Stimulated activated CD4-positive, alpha-beta T cell treated with anti-CD3 and anti-CD28 coated beads, Interleukin-15, amount 100 ng/mL, for 1 hour (primary cell): ENCODE measurements at places on chromosomes 6 and 20.
A peak's percentile ranks its signal among the peaks of the same experiment; 100 is the strongest.

- no peak for DNase-seq
Measured at GRCh38 chr6:15945593-15946159, 183.2 kb upstream of the MYLIP start.

GRCh38 chr6:22906091-22906549, 336.8 kb downstream of the HDGFL1 start:
- DNase-seq = no peak

DNA sequence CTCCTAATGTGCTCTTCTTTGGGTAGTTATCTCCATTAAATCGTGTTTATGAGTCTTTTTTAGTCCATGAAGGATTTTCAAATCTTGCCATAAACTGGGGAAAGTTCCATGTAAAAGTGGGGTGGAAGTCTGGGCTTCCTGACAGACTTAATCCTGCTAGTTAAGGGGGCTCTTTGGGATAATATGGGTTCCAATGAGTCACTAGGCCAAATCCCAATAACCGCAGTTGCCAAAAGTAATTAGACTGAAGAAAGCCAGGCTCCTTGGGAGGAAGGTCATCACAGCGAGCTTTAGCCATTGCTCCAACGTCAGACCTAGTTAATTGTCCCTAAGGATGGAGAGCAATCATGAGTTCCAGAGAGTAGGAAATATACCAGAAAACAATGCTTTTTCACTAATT, 10.8 kb downstream of the RSPO3 start:
- DNase-seq = no peak

DNA sequence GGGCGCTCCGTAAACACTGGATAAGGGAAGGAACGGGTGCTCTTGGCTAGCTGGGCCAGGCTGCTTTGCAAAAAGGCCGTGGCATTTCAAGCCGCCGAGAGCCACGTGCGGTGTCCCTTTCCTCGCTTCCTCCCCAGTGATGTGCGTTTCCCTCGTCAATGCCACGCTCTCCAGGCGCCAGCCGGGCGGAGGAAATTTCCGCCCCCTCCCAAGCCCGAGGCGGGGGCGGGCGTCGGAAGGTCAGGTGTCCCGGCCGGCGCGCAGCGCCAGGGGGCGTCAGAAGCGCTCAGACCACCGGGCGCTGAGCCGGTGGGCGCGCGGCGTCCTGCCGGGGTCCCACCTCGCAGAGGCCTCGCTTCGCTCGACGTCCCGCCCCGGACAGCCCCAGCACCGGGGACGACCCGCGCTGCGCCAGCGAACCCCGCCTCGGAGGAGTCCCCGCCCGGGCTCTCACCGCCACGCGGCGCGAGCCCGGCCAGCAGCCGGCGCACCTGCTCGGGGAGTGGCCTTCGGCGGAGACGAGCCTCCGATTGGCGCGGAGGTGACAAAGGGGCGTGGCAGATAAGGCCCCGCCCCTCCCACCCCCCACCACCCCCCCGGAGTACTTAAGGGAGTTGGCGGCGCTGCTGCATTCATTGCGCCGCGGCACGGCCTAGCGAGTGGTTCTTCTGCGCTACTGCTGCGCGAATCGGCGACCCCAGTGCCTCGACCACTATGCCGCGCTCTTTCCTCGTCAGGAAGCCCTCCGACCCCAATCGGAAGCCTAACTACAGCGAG, at the start of gene SNAI1:
TSS of gene SNAI1 (plus strand) at position 635 of the 777 bp plus-strand sequence. CDS start at position 715, 80 bp downstream.
- peak; percentile 67 for DNase-seq

GRCh38 chr6:129590408-129591022, 119.5 kb downstream of the ARHGAP18 start:
- no peak for DNase-seq
